ENCODE measurements at places on chromosomes 4 and X.

- DNase-seq = no peak
Measured at GRCh38 chr4:2416564-2417225, 1.8 kb downstream of the ZFYVE28 start.

- no peak for DNase-seq
Measured at GRCh38 chrX:151228935-151229334, 52.6 kb downstream of the GPR50 start.

DNA sequence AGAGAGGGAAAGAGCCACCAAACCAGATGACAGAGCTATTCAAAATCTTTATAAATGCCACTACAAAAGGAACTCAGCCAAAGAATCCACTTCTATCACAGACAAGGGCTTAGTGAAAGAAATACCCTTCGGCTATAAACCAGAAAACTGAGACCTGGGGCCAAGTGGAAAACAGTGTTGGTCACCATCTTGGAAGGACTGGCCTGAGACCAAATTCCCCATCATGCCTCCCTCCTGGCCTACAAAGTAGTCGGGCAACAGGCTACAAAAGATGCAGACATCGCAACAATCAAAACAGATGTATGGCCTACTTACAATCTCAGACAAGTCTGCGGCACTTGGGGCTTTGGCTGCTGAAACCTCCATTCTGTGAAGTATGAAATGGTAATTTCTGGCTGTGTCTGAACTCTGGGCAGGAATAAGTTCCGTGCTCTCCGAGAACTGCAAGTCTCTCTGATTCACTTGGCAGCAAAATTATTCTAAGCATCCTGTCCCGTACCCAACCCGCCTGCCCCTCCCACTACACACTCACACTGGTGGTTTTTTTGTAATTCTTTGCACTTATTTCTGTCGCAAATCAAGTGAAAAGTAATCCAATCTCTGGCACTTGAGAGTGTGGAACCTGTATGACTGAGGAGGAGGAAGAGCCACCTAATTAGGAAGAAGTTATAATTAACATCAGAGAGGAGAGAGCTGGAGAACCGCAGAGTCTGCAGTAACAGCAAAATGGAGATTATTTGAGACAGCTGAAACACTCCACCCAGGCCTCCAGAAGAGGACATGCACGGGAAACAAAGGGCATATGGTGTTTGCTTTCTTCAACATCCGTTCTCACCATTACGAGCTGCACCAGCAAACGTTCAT is 87.8 kb downstream of the SH3KBP1 start:
- no peak for DNase-seq

DNA sequence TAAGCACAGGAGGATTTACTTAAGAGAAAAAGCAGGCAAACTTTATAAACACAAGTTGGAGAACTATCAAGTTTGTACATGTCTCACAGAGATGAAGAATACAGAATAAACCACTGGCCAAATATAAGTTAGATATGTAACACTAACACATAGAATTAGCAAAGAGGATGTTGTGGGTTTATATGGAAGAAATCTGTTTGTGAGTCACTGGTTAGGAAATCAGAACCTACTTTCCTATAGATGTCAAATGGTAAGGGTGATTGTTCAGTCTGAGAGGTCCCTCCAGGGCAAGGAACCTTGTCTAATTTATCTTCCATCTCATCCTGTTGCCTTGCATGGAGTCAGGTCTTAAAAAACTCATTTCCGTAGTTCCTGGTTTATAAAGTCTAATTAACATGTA is 14.8 kb upstream of the ART3 start:
- DNase-seq = no peak

GRCh38 chrX:65600106-65600505 is 65.5 kb upstream of the LAS1L start:
- no peak for DNase-seq

- DNase-seq = no peak
Measured at GRCh38 chr4:118968005-118968404, 79.4 kb downstream of the SYNPO2 start.

DNA sequence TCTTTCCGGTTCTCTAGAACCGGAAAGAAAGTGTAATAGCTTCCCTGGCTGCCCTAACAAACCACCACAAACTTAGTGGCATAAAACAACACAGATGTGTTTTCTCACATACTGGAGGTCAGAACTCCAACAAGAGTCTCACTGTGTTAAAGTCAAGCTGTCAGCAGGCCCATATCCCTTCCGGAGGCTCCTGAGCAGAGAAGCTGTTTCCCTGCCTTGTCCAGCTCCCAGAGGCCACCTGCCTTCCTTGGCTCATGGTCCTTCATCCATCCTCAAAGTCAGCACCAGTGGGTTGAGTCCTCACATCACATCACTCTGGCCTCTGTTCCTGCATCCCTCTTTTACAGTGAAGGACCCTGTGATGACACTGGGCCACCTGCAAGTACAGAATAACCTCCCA is 49.8 kb upstream of the HMX1 start:
- no peak for DNase-seq
